ENCODE measurements at places on chromosomes 16 and 17.

DNA sequence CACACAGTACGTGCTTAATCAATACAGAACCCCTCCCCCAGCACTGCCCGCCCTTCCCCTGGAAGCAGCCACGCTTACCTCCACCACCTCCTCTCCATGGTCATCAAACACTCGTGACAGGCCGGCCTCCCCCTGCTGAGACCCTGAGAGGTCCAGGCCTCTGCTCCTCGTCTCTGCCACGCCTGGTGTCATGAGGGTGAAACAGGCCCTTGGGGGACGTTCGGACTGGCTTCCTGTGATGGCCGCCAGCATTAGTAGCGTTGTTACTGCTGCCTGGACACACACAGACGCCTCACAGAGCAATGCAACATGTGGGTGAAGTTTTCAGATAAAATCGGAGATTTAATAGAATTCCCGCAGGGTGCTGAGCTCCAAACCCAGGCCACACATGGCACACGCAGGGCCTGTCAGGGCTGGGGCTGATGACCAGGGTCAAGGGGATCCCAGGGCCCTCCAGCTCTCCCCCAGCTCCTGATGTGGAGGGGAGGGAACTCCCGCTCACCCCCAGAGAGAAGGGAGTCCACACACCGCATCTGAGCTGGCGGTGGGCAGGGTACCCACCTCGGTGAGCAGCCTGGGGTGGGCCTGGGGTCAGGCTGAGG is 15.9 kb upstream of the SLC38A10 start:
- DNase-seq: no peak

DNA sequence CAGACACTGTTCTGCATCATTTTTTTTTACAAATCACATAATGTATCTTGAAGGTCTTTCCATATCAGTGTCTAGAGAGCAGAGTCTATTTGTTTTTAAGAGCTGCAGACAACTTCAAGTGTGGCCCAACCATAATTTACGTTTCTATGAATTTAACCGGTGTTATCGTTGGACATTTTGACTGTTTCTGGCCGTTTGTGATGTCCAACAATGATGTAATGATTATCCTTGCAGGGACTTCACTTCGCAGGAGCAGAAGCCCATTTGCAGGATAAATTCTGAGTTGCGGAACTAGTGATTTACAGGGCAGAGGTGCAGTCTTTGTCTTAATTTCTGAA is 26.9 kb upstream of the HLF start:
- DNase-seq: no peak

DNA sequence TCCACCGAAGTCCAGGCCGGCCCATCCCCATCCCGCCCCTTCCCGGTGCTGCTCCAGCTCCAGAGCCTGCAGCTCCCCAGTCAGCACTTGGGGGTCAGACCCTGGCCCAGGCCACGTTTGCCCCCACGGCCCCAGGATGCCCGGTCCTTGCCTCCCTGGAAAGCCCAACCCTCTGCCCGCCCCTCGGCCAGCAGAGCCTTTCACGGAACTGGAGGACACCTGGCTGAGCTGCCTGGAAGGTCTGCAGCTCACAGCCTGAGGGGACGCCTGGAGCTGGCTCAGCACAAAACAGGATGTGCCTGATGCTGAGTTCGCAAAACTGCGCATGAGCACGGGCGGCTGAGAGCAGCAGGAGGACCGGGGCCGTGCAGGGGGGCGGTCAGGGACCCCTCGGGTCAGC is 29.7 kb upstream of the SSTR5 start:
- DNase-seq: no peak

DNA sequence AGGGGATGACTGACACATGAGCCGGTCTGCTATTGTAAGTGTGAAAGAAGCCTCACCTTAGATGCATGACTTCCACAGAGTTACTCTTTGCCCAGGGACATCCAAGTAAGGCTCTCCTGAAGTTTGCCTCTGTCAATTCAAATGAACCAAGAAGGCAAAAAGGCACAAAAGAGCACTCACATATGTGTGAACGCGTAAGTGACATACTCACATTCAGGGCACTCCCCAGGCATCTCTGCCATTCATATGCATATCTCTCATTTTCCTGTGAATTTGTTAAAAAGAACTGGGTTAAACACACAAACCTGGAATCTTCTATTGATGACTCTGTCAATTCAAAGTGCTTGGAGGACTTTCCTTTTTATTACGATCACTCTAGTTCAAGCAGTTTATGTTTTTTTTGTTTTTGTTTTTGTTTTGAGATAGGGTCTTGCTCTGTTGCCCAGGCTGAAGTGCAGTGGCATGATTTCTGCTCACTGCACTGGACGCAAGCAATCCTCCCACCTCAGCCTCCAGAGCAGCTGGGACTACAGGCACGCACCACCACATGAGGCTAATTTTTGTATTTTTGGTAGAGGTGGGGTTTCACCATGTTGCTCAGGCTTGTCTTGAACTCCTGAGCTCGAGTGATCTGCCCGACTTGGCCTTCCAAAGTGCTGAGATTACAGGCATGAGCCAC is 49.4 kb downstream of the DUSP14 start:
- DNase-seq: no peak

DNA sequence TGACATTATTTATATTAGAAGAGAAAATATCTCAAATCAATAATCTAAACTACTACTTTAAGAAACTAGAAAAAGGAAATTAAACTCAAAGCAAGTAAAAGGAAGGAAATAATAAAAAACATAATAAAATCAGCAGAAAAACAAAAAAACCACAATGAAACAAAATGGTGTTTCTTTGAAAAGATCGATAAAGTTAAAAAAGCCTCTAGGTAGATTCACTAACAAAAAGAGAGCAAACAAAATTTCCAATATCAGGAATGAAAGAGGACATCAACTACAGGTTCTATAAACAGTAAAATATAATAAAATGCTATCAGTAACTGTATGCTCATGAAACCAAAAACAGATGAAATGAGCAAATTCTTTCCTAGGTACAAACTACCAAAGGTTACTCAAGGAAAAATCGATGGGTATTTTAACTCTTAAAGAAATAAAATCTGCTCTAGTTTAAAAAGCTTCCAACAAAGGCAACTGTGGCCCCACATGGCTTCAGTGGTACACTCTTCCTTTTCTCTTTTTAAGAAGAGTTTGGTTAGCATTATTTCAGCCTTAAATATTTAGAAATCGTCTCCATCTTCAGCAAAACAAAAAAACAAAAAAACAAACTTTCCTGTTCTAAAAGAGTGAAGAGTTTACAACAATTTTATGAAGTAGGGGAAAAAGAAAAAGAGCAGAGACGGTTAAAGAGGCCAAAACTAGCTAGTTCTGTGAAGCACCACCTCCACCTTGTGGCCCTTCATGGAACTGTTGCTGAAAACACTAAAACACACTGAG is 102.2 kb downstream of the TRIM37 start:
- DNase-seq: peak; percentile 37

DNA sequence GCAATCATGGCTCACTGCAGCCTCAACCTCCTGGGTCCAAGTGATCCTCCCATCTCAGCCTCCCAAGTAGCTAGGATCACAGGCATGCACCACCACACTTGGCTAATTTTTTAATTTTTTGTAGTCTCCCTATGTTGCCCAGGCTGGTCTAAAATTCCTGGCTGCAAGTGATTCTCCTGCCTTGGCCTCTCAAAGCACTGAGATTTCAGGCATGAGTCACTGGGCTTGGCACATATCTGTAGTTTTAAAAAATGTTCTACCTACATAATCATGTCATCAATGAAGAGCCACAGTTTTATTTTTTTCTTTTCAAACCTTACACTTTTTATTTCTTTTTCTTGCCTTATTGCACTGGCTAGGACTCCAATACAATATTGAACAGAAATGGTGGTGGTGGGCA is 33.1 kb upstream of the COL1A1 start:
- DNase-seq: no peak

DNA sequence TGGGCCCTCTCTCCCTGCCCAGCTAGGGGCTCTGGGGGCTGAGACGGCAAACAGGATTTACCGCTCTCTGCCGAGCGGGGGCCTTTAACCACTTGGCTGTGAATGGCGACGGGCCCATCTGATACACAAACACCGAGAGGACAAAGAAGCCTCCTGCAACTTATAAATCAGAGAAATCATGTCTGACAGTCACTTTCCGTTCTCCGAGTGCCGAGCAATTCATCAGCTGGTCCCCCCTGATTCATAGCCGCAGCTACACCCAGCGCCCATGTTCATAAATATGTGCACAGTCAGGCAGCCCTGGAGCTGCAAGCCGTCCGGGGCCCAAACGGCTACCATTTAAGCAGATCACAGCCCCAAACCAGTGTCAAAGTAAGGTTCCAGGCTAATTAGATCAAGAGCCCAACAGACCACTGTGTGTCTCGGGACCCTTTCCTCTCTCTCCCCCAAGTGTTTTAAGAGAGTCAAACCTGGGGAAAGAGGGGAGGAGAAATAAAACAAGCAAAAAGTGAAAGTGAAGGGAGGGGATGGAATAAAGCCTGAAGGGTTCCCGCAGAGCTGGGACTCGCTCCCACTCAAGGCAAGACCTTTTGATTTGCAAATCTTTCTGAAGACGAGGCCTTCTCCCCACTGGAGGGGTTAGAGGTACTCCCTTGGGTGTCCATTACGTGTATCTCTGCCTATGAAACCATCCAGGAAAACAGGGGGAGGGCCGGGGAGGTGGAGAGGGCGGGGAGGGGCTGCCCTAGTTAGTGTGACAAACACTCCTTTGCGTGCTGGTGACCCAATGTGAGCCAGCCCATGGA is 154.7 kb downstream of the C16orf78 start:
- no peak for DNase-seq

DNA sequence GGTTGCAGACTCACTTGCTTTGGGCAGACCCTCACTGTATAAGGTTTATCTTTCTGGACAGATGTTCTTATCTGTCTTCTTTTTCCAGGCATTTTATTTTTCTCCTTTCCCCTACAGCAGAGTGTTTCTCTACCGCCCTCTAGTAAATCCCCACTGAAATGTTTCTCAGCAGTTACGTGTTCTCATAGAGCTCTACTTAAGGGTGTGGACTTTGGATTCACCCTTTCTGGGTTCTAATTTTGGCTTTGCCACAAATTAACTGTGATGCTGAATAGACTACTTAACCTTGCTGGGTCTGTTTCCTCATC is 2.0 kb downstream of the ADAT1 start:
- DNase-seq: no peak

DNA sequence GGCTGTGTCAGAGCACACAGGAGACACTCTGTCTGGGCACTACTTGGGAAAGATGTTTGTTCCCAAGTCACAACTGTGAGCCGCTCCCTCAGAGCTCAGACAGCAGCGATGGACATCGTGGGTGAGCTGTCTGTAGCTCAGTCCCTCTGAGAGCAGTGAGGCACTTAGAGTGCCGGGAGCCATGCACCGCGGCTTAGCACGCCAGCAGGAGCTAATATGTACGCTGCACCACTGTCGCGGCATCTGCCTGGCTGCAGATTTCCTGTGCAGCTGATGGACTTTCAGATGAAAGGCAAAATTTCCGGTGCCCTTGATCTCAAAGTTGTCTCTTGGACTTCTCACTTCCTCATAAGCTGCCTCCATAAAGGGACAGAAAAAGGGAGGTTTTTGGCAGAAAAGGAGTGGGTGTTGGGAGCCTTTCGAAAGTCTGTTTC is 92.8 kb upstream of the ZNF469 start:
- DNase-seq: peak; percentile 29

DNA sequence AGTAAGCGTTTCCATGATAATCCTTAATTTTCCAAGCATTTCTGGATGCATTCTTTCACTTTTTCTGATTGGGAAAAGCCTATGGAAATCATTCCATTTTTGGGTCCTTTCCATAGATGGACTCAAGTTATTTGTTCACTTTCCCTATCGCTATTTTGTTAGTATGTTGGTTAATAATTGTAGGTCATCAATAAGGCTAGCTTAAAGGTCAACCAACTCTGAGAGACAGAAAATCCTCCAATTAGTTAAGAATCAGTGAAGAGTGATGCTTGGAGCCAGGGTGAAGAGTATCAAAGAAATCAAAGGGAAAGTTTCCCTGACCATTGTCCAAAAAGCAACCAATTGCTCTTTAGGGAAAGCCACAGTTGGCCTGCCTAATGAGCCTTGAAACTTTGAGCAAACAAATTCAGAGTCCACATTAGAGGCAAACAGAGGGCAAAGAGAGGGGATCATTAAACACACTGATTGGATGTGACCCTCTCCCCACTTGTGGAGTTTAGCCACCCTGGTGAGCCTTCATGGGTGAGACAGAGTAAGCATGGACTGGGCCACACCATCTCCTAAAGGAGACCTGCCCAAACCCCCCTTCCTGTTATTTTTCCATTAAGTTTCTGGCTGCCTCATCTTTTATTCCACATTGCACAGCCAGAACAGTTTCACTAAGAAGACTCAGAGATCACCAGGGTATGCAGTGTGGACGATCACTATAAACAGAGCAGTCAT is 133.4 kb upstream of the DYNLRB2 start:
- no peak for DNase-seq

DNA sequence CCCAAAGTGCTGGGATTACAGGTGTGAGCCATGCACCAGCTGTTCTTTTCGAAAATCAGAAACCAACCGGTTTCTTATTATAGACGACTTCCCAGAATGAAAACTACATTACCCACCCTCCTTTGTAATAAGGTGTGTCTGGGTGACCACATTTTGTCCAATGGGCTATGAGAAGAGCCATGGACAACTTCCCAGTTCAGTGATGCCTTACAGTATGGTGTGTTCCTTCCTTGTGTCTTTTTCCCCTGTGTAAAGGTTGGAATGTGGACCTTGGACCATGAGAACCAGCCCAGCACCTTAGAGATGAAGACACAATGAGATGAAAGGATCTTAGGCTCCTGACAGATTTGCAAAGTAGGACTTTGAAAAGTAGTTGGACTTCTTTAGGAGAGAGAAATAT is 85.0 kb upstream of the ATF7IP2 start:
- DNase-seq: no peak

All from left ventricle myocardium superior (tissue), 1 donor.